ENCODE measurements at places on chromosomes 7 and 10. TPM values are rescaled to one million over a fixed set of nuclear protein-coding genes. Genes with fewer than 3 reads are reported as not detected.
A peak's percentile ranks its signal among the peaks of the same experiment; 100 is the strongest.

DNA sequence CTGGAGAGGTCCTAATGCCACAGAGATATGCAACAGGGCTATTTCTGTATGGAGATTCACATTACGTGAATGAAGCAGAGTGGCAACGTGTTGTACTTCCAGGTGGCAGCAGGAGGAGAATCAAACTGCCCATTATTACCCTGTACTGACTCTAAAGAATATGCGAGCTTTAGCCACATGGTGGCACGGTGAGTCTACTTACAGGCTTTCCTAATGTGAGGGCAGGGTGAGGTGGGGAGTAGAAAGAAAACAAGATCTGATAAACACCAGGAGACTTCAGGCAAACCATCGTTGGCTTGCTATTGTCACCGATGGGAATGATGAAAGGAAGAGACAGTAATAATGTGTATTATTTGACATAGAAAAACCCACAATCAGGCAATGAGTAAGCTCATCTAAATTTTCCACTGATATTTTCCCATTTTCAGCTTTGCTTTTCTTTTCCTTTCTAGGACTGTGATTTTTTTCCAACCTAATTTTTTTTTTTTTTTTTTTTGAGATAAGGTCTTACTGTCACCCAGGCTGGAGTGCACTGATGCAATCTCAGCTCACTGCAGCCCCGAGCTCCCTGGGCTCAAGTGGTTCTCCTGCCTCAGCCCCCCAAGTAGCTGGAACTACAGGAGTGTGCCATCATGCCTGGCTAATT is 164.3 kb downstream of the BTAF1 start:
- peak; percentile 94 for DNase-seq

- DNase-seq, result peak; percentile 45
Measured at GRCh38 chr7:105600720-105601550, 19.6 kb upstream of the EFCAB10 start.

GRCh38 chr10:50346942-50347341 is 95.6 kb upstream of the ASAH2 start:
- DNase-seq, result no peak

DNA sequence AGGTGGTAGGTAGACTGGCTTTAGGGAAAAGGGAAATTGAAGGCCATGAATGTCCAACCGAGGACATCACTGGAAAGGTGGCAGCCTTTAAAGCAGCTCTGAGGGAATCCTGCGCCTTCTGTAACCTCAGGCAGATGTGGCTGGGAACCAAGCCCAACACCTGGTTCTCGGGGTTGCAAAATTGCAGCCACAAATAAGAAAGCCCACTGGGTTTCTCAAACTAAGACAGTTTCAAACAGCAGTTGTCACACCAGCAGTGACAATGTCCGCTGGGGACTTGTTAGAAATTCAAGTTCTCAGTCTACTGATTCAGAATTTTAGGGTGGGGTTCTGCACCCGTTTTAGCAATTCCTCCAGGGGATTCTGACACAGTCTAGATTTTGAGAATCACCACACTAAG is 42.7 kb upstream of the STEAP1B start:
- no peak for DNase-seq

Gene CTBP2
- polyA plus RNA-seq, result 138 TPM

Gene PCLO
- polyA plus RNA-seq, result 8.6 TPM

- peak; percentile 88 for DNase-seq
Measured at GRCh38 chr10:32139223-32140073, 83.2 kb upstream of the KIF5B start.

DNA sequence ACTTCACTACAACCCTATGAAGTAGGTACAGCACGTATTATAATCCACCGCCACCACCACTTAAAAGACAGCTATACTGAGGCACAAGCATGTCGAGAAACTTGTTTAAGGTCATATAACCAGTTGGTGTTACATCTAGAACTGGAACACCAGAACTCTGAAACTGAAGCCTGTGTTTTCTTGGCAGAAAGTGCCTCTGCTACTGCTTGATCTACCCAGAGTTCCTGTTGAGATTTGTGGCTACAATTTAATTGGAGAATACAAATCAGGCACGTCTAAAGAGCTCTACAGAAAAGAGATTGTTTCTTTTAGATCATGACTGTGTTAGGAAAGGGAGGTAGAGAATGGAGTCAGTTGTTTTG is 4.3 kb upstream of the ADD3 start:
- DNase-seq, result no peak

Gene LDB3
- polyA plus RNA-seq, result 0.16 TPM

- DNase-seq, result no peak
Measured at GRCh38 chr10:65166272-65166671, 1645.1 kb downstream of the REEP3 start.

DNA sequence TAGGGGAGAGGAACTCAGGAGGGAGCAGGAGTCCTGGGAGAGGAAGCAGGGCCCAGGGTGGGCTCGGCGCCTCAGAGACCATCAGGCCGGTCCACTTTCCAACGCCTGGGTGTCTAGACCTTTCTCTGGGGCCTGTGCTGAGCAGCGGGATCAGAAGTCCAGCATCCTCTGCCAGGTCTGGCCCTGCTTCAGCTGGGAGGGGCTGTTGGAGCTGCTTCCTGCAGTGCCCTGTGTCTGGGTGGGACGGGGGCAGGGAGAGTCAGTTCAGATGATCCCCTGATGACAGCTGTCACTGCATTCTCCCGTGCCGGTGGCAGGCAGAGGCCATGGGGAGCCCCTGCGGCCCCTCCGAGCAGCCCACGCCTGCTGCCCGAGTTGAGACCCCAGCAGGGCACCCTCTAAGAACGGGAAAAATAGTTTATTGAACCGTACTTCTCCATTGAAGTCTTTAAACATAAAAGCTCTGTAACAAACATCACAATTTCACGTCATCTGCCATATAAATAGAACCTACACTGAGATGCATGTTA is 23.3 kb downstream of the AP5Z1 start:
- DNase-seq, result no peak

GRCh38 chr10:50384898-50385297 is 133.6 kb upstream of the ASAH2 start:
- no peak for DNase-seq

- no peak for DNase-seq
Measured at GRCh38 chr7:93563584-93563983, 10.9 kb downstream of the CALCR start.

DNA sequence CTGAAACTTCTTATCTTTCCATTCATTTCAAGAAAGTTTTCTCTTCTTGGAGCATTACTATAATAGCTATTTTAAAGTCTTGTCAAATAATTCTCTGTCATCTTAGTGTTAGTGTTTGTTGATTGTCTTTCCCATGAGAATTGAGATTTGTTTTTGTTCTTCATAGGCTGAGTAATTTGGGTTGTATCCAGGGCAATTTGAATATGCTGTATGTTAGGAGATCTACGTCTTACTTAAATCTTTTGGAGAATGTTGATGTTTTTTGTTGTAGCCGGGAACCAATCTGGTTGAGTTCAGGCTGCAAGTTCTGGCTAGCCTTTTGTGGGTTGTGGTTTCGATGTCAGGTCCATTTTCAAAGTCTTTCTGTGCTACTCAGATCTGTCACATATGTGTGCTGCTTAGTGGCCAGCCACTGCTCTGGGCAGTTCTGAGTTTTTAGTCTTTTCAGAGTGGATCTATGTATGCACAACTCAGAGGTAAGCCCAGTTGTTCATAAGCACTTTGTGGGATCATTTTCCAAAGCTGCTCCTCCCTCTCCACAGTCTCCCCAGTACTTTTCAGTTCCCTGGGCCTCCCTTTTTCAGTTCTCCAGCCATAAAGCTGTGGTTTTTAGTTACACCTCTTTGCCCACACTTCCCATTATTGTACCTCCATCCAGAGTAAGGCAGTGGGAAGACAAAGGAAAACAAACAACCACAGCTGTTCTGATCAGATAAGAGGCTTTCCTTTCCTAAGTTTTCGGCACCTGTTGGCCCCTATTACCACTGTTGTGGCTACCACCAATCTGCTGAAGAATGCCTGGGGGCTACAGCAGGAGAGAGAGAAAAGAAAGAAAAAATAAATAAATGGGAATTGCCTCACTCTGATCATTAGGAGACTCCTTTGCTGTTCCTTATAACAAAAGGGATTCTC is 4.7 kb upstream of the CCNJ start:
- DNase-seq, result no peak
